Esophagus mucosa (tissue), 1 donor: ENCODE measurements at places on chromosomes 4 and X.
A peak's percentile ranks its signal among the peaks of the same experiment; 100 is the strongest.

- ATAC-seq: no peak
Observed at GRCh38 chr4:53802500-53802899, 211.2 kb upstream of the LNX1 start.

GRCh38 chrX:74015379-74016019 lies 288.5 kb upstream of the ZCCHC13 start:
- peak; percentile 92 for ATAC-seq

GRCh38 chrX:136714626-136715599 lies 65.8 kb downstream of the ARHGEF6 start:
- ATAC-seq: no peak

DNA sequence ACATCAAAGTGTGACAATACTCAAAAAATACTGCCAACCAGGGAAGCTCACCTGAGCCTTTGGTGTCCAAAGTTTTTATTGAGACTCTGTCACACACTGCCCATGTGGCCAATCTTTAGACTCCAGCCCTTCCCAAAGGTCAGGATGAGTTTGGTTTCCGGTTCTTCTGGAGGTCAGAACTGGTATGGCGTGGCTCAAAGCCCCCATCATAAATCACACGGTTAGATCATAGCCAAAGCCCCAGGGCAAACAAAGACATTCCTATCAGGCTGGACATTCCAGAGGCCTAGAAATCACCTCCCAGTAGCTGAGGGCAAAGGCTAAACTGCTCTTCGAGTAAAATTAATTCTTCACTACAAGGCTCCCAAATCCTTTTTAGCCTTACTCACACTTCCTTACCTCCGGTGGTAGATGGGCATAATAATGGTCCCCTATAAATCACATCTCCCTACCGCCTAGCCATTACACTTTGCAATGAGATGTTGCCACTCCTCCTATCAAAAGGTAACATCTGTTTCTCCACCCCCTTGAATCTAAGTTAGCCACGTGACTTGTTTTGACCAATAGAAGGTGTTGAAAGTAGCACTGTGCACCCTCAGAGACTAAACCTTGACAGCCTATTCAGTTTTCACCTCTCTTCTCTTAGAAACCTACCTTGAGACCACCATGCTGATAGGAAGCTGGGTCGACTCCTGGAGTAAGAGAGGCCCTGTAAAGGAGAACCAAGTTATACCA lies 137.8 kb upstream of the DUSP21 start:
- ATAC-seq: no peak

DNA sequence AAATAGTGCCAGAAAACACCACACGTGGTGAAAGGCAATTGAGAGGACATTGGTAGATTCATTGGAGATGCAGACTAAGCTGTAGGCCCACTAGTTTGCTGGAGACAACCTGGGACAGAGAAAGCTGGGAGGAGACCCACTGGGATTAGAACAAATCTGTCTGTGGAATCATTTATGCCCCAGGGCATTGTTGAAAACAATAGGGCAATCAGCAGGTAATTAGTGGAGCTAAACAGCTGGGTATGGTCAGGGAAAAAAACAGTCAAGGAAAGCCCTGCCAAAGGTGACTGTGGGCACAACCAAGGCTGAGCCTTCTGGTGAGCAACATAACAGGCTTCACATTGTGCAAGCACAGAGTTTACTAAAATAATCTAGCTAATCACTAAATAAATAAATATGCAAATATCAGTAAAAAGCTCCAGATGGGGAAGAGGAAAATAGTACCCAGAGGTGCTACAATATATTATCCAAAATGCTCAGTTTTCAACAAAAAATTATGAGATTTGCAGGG lies 9.0 kb downstream of the TCEAL3 start:
- ATAC-seq: no peak

GRCh38 chr4:158782551-158783360 lies 13.9 kb downstream of the FNIP2 start:
- peak; percentile 67 for ATAC-seq

DNA sequence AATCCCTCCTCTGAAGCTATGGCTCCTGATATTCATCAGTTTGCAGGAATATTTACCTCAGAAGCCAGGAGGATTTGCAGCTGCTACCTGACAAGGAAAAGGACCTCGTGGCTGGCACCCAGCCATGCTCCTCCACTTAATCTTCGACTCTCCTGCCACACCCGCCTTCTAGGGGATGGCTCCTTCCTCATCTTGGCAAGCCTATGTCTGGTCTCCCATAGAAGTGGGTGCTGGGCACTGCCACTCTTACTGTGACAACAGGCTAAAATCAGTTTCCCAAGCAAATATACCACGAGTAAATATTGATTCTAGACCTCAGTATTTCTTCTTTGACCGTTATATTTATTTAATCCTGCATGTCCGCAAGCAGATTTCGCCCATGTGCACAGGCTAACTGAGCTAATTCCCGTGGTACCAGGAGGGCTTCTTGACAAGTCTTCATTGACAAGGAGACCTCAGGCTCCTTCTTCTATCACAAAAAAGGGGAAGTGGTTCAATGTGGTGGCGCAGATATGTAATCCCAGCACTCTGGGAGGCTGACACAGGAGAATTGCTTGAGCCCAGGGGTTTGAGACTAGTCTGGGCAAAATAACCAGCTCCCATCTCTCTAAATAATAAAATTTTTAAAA lies 52.6 kb upstream of the DCTD start:
- no peak for ATAC-seq

DNA sequence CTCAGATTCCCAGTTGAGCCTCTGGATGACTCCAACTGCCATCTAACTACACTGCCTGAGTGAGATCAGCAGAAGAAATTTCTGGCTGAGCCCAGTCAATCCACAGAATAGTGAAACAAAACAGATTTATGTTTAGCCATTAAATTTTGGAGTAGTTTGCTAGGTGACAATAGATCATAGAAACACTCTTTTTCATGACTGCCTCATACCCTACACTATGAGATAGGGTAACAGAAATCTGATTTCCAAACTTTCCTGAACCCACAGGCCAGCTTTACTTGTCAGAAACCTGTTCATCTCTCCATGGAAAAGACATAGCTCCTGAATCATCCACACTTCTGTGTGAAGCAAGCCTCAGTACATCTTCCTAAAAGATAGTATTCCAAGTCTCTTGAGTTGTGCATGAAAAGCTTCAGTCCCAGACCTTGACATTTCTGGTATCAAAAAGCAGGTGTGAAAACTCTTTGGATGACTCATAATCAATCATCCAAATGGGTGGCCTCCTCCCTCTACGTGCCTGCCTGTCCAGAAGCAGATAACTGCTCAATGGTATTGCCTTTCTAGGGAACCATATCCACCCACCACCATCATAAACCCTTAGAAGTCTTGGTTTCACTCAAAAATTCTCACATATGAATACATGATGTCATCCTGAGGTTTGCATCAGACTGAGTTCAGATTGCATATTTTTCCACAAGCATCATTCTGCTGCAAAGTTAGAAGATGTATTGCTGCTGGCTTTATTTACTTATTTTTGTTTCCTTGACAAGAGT lies 47.5 kb upstream of the RAP2C start:
- ATAC-seq: no peak

GRCh38 chr4:143095447-143095846 lies 89.3 kb upstream of the USP38 start:
- ATAC-seq: no peak

- ATAC-seq: no peak
Observed at GRCh38 chr4:67899096-67899495, 15.3 kb upstream of the TMPRSS11D start.

DNA sequence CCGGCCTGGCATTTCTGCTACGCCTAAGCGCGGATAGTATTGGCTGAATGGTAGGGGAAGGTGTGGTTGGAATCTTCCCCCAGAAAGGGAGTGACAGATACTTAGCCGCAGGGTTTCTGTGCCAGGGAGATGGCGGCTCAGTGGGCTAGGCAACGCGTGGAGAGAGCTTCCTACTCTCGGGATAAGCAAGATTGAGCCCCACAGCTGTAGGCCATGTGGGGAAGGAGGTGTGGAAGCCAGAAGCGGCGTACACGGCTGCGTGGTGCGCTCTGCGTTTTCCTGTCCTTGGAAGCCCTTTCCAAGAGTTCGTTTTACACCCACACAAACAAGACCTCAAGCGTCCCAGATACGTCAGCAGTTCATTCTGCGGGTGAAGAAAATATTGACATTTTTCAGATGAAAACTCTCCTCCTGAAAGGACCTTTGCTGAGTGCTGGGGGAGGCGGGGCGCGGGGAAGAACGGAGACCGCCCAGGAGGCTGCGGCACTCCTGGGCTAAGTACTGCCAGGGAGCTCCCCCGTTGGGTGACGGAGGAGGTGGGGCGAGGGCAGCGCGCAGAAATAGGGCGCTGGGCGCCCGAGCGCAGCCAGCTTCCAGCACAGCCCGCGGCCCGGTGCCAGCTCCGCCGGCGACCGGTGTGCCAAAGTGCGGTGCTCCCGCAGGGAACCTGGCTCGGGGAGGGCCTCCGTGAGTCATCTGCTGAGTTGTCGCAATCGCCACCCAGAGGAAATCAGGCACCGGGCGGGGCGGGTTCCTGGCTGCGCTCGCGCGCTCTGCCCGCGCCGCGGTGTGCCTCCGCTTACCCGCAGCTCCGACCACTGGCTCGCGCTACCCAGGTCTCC lies at the start of gene GPAT3:
TSS of gene GPAT3 (plus strand) at position 589 of the 842 bp plus-strand sequence. CDS start 515 bp downstream, outside the sequence.
- peak; percentile 94 for ATAC-seq

DNA sequence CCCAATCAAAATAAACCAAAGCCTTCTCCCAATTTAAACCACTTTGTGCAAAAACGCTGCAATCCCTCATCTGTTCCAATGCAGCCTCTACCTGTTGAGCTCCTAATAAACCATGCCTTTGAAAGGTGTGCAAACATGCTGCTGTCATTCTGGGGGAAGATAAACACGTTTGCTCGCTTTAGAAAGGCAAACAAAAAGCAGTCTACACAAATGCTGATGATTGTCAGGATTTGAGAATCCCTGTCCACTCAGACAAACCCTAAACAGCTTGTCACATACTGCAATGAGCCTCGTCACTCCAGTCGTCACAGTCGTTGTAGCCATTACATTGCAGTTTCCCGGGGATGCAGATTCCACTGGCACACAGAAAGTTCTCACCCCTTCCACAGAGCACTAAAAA lies 145.2 kb downstream of the CORIN start:
- no peak for ATAC-seq

- ATAC-seq: no peak
Observed at GRCh38 chrX:110512341-110512740, 153.7 kb downstream of the RTL9 start.

DNA sequence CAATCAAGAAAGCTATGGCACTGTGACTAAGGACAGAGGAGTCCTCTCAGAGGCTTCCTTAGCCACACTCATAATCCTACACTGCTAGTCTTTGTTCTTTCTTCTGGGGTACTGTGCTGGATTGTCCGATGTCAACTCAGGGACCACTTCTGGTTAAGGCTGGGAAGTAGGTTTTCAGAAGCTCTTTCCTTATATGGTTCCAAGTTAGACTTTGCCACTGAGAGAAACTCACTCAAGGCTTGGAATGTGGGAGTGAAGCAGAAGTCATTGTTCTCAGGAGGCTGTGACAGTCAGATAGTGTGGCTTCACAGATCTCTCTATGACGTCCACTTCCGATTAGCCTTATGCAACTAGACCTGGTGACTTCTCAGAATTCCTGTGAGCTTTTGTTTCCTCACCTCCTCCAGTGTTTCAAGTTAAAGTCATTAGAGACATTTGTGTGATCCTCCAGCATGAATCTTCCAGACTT lies 317.3 kb upstream of the F9 start:
- ATAC-seq: no peak

- no peak for ATAC-seq
Observed at GRCh38 chr4:26985873-26986272, 125.2 kb downstream of the STIM2 start.

DNA sequence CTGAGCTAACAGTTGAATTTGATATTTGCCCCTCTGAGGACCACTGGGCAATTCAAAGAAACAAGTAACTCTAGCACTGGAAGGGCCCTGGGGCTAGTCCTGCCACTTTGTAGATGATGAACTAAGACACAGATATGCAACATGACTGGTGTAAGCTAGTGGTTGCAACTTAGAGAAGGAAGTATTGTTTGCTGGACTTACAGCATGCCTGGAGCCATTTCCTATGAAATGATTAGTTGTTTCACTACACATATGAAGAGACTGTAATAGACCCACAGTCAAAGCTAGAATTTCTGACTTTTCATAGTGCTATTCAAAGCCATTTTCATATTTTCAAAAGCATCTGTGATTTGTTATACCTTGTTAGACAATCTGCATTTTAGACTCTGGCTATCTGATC lies 96.2 kb downstream of the TSPAN7 start:
- no peak for ATAC-seq

- ATAC-seq: no peak
Observed at GRCh38 chr4:125770814-125771398, 456.2 kb downstream of the FAT4 start.

DNA sequence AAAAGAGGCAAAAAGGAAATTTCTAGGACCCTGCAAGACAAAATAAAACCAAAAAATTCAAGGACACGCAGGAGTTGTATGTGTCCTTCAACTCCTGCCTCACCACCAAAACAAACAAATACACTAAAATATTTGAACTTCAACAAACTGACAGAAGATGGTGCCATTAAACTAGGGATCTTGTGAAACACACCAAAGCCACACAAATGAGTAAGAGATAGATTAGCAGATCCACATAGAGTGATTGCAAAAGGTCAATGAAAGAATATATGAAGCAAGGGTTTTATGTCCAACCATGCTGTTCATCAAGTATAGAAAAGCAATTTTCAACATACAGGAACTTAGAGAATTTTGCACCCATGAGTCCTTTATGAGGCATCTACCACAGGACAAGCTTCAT lies 40.1 kb upstream of the SCML1 start:
- ATAC-seq: no peak

GRCh38 chrX:40174854-40175510 lies 77.2 kb upstream of the BCOR start:
- peak; percentile 38 for ATAC-seq

GRCh38 chr4:119781044-119781443 lies 152.4 kb upstream of the PDE5A start:
- ATAC-seq: no peak

DNA sequence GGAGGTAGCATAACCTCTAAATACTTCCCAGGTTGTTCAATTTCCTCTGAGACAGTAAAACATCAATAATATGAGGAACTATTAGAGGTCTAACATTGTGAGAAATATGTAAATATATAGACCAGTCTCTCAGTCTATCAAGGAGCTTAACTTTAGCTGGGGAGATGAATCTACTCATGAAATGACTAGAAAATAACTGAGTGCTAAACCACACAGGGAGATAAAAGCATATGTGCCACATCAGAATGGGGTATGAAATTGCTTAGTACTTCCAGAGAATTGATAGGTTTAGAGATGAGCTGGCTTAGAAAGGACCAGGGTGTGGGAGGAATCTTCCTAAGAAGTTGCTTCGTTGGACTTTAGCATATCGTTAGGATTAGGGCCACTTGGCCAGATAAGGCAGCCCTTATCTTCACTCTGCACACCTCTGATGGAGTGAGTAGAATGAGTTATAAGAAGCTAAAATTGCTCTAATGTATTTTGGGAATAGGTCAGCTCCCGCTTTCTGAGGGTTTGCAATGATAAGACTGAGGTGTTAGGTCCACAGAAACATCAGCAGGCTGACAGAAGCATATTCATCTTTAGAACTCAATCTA lies 299.2 kb downstream of the UNC5C start:
- ATAC-seq: no peak
